ENCODE measurements at places on chromosomes 6 and 20.

- peak; percentile 79 for DNase-seq
Measured at GRCh38 chr6:42452171-42453030, 675 bp upstream of the TRERF1 start.

- DNase-seq: peak; percentile 95
Measured at GRCh38 chr20:57990396-57990987, 238.0 kb downstream of the ANKRD60 start.

DNA sequence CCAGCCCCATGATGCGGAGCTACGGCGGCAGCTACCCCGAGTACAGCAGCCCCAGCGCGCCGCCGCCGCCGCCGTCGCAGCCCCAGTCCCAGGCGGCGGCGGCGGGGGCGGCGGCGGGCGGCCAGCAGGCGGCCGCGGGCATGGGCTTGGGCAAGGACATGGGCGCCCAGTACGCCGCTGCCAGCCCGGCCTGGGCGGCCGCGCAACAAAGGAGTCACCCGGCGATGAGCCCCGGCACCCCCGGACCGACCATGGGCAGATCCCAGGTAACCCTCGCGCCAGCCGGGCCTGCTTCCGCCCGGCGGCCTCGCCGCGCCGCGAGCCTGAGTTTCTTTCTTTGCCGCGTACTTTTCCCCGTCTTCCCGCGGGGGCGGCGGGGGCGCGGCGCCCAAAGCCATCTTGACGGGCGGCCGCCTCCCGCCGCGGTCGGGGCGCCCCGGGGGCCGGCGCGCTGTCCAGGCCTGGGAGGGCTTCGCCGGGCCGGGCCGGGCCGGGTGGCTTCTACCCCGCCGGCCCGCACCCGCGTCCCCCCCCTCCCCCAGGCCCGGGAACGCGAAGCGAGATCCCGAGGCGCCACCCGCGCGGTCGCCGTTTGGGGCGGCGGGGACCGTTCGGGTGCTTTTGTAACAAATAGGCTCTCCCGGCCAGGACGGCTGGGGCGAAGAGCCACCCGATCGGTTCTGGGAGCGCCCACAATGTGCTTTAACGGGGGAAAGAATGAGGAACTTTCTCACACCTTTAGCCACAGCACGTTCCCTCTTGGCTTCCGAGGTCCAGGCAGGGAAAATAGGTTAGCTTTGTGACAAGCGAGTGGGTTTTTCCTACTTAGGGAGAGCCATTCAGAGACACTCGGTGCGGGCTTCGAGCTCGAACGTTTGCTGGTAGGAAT, 2.3 kb downstream of the ARID1B start:
- DNase-seq: peak; percentile 72

- peak; percentile 96 for DNase-seq
Measured at GRCh38 chr6:2998998-2999617, 586 bp upstream of the NQO2 start.

DNA sequence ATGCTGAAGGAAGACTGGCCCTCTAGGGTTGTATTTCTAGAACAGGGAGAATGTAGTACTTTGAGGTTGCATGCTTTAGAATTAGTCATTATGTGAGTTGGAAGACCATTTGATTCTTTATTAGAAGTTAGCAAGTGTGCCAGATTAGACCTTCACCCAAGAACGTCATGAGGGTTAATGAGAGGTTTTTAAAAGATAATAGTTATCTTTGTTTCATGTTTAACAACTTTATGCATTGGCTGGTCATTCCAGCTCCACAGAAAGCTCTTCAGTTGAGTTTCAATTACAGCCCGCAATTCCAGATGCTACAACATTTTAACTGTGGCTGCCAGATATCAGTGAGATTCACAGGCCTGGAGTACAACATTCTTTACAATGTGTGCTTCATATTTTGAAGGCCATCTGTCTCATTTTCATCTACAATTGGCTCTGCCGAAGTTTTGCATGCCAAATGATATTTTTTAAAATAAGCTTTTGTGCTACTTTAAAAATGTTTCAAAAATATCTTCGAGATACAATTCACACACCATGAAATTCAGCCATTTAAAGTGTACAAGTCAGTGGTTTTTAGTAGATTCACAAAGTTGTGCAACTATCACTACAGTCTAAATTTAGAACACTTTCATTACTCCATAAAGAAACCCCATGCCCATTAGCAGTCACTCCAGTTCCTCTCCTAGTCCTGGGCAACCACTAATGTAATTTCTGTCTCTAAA, 61.1 kb upstream of the FBXO30 start:
- peak; percentile 22 for DNase-seq

GRCh38 chr6:89660981-89661380, 22.4 kb upstream of the LYRM2 start:
- no peak for DNase-seq

DNA sequence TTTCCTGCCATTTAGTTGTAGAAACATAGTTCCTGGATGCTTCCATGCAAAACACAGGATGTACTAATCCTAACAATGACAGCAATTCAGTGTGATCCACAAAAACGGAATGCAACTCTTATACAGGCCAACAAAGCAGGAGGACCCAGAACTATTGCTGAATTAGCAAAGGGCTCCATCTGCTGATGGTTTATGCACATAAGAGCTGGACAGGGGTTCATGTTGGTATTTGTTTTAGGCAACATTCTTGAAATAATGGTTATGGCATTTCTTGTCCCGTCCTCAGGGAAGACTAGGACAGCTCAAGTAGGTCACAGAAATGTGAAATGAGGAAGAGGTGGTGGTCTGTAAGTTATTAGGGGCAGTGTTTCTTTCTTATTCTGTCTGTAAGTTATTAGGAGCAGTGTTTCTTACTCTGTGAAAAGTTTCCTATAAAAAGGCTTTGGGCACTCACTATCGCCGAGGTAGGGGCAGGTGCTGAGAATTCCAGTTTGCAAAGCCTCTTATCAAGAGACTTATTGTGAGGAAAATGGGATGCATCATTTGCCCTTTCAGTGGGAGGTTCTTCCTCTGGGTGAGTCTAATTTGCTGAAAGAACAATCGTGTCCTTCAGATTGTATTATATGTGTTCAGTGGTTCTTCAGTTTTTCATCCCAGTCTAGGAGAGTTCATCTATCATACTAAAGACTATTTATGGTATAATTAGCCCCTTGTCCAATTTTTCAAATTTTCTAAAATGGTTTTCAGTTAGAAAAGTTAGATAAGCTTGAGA, 171.1 kb downstream of the MCHR2 start:
- peak; percentile 84 for DNase-seq

GRCh38 chr6:84975316-84975715, 210.9 kb upstream of the TBX18 start:
- no peak for DNase-seq
